ENCODE measurements at places on chromosomes 1 and 21. TPM values are rescaled to one million over a fixed set of nuclear protein-coding genes. Genes with fewer than 3 reads are reported as not detected.

GRCh38 chr1:35555212-35555584, 2.0 kb downstream of the KIAA0319L start:
- no peak for ATAC-seq

GRCh38 chr1:167522246-167522645, 3.9 kb upstream of the CD247 start:
- no peak for ATAC-seq

DNA sequence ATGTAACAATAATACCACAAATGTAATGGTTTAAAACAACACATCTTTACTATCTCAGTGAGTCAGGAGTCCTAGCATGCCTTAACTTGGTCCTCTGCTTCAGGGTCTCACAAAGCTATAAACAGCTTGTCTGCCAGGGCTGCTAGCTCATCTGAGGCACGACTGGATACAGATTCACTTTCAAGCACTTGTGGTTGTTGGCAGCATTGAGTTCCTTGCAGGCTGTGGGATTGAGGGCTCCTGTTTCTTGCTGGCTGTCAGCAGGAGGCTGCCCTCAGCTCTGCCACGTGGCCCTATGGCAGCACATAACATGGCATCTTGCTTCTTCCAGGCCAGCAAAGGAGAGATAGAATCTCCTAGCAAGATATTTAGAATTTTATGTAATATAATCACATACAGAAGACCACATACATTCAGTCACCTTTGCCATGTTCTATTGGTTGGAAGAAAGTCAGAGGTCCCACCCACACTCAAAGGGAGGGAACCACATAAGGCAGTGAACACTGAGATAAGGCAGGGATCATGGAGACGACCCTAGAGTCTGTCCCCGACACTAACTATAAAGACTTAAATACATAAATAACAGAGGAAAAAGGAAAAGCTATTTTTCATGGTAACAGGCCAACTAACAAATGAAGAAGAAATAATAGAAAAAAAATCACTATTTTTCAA, 18.9 kb upstream of the IPP start:
- no peak for ATAC-seq

GRCh38 chr1:67740543-67740942, 55.5 kb downstream of the GADD45A start:
- peak; percentile 51 for ATAC-seq

DNA sequence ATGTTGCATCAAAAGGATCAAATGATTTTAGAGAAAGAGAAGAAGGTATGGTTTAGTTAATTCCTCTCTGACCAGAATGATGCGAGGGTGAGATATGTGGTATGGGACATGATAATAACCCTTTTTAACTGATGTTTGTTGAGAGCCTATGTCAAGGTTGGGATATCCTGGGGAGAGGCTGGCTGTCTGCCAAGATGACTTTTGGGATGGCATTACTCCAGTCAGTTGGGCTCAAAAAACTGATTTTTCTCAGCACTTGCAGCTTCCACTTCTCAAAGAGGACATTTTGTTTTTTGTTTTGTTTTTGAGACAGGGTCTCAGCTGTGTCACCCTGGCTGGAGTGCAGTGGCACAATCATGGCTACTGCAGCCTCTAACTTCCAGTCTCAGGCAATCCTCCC, 17.7 kb upstream of the STX12 start:
- ATAC-seq = no peak

DNA sequence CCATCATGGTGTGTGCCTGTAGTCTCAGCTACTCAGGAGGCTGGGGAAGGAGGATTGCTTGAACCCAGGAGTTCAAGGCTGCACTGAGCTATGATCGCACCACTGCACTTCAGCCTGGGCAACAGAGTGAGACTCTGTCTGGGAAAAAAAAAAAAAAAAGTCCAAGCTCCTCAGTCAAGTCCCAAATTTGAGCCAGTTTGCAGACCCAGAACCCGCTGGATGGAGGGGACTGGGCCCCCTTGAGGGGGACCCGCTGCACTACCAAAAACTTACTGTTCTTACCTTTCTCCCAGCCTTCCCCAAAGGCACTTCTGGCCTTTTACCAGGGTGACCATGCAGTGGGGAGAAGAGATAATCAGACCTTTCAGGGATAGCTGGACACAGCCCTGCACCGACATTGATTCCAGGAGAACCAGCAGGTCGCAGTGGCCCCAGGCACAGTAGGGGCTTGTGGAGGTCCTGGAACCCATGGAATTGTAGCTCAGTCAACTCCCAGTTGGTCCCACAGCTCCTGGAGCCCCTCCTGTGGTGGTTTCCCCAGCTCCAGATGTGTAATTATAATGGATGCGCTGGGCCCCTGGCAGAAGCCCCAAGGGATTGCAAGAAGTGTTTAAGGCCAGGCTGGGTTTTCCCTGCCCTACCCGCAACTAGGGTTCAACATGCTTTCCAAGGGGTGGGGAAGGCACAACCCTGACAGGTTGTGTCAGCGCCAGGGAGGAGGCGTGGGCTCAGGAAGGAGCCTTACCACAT, 4.1 kb upstream of the WNT9A start:
- ATAC-seq = peak; percentile 43

DNA sequence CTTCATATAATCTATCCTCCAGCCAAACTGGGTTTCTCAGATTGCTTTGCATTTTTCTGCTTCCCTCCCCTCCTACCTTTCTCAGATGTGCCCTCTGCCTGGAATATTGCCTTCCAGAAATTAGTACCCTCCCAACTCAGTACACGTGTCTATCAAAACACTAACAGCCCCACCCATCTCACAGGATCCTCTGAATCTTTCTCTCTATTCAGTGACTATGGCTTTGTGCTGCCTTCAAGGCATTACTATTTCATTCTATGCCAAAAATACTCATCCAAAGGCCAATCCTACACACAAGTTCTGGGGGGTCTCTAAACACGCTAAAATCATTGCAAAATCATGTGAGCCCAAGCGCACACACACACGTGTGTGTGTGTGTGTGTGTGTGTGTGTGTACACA, 58.4 kb downstream of the ZNF281 start:
- no peak for ATAC-seq

DNA sequence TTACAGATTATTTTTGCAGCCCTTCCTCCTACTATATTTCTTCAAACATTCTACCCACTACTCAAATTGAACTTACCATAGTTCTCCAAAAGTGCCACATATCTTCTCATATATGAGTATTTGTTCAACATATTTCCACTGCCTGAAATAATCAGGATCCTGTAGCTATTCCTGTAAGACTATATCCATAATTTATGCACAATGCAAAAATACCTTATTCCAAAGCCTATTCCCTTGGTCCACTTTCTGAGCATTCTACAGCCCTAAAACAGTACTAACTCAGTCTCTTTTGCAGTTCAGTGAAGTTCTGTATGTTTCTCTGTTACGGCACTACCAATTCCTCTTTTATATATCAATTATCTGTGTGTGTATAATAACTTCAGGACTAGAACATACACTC, 1283.7 kb upstream of the ADGRL2 start:
- no peak for ATAC-seq

- ATAC-seq = no peak
Measured at GRCh38 chr1:10610901-10611600, 136.3 kb downstream of the PEX14 start.

GRCh38 chr21:29307718-29308455, 9.2 kb downstream of the BACH1 start:
- no peak for ATAC-seq

MORN1 gene
- 8.4 TPM for total RNA-seq

PGBD5 gene
- 6.4 TPM for total RNA-seq
